ENCODE measurements at places on chromosomes 11 and 22.

DNA sequence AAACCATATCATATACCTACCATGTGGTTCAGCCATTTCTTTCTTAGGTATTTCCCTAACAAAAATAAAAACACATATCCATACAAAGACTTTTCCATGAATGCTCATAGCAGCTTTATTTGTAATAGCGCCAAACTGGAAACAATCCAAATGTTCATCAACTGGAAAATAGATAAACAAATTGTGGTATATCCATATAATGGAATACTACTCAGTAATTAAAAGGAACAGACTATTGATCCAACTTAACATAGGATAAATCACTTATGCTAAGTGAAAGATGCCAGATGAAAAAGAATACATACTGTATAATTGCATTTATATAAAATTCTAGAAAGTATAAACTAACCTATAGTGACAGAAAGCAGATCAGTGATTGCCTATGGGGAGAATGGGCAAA is 323.3 kb downstream of the BUD13 start:
- DNase-seq: no peak

DNA sequence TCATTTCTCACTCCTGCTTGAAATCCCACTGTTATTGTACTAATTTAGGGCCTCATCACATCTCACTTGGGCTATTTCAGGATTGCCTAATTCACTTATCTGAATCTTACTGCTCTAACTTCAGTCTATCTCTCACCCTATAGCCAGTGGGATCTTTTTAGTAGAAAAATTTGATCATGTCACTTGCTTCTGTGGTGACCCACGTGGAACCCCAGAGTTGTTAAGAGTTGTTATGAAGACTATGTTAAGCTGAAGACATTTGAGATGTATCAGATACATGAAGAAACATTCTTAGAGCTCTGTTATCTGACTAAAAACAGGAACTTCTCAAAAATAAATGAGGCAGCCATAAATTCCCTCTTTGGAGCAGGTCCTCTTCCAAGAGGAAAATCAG is 1375.6 kb upstream of the TENM4 start:
- no peak for DNase-seq

- DNase-seq: no peak
These were observed 767.5 kb downstream of the NTM start for GRCh38 chr11:132137981-132138313.

GRCh38 chr11:115077740-115078139 is 399.4 kb downstream of the NXPE2 start:
- no peak for DNase-seq

- no peak for DNase-seq
These were observed 2.0 kb downstream of the CSRP3 start for GRCh38 chr11:19199771-19200170.

GRCh38 chr11:2140411-2141400 is 1.5 kb upstream of the IGF2 start:
- peak; percentile 38 for DNase-seq

DNA sequence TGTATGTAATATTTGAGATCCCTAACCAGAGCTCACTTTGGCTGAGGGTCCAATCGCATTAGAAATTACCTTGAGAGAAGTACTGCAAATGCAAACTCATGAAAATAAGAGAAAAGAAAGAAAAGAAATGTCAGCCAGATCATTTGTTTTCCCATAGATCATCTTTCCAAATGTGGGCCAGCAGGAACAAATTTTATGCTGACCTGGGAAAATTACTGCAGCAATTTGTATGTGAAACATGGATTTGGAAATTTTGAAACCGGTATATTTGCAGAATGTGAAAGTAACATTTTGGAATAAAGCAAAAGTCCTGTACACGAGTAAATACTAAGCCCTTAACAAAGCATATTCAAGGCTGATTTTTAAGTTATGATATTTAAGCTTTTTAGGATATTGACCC is 1058.9 kb upstream of the CCDC90B start:
- no peak for DNase-seq

DNA sequence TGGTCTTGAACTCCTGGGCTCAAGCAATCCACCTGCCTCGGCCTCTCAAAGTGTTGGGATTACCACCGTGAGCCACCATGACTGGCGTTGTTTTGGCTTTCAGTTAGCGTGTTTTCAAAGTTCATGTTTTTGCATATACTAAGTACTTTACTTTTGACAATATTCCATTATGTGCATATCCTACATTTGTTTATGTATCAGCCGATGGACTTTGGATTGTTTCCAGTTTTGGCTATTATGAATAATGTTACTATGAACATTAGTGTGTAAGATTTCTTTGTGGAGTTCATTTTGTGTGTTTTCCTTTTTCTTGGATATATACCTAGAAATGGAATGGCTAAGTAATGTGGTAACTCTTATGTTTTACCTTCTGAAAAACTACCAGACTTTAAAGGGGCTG is 9.9 kb downstream of the CSTF3 start:
- DNase-seq: no peak

DNA sequence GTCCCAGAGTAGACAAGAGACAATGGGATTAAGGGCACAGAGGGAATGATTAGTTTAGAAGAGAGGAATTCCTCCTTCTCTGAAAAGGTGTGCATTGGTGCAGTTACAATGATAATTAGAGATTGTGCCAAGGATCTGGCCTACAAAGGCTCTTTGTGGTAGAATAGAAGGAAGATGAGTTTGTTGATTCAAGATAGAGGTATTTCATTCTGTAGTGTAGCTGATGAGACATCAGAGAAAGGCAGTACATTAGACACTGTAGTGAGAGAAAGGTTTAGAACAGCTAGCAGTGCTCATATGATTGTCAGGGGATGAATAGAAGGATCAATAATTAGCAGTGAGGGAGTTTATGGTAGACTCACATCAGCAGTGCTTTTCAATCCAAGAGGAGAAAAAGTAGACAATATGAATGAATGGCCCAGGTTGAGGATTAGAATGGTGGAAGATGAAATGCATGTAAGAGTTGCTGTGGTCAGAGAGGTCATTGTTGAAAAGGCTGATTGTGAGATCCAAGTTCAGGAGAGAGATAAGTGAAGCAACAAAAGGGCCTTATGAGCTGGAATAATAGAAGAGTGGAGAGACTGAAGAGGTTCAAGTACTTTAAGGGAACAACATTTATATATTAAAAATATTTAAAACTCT is 28.9 kb downstream of the SIK2 start:
- no peak for DNase-seq

DNA sequence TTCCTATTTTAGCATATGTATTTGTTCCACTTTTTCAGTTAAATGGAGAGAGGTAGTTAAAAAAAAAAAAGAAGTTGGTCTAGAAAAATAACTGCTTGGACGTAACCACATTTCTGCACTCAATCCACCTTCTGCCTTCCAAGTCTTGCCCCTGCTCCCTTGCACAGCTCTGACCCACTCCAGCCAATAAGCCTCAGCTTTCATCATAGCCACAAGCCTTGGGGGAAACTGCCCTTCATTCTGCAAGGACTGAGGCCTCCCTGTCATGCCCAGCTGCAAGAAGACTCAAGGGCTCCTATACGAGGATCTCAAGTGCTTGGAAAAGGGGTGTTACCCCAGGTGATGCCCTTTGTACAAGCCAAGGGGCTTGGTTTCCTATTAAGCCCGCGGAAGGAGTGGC is 36.0 kb upstream of the OAF start:
- DNase-seq: no peak

GRCh38 chr11:8257003-8257664 is 6.5 kb downstream of the LMO1 start:
- no peak for DNase-seq

GRCh38 chr11:119389611-119390254 is 8.2 kb upstream of the USP2 start:
- DNase-seq: peak; percentile 62

GRCh38 chr11:10265936-10266335 is 28.1 kb downstream of the SBF2 start:
- peak; percentile 82 for DNase-seq

- peak; percentile 73 for DNase-seq
These were observed 17.8 kb downstream of the POU2AF1 start for GRCh38 chr11:111361052-111361801.

DNA sequence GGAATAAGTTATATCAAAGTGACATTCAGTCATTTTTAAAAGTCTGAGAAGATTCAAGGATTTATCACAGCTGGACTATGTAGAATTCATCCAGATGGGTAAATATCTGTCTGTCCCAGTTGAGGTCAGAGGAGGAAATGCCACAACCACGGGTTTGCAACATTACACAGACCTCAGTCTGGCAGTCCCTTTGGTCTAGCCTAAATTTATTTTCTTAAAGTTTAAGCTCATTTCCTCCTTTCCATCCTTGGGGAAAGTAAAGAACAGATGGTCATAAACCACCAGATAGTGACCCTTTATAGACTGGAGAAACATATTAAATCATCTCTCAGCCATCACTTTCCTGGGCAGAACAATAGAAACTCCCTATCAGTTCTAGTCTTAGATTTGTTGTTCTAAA is 238.4 kb upstream of the DDI1 start:
- DNase-seq: no peak

Data from trophoblast cell (in vitro differentiated cells and primary cell).